Non-pigmented ciliary epithelial cell (primary cell): ENCODE measurements at places on chromosomes 2 and 18.

DNA sequence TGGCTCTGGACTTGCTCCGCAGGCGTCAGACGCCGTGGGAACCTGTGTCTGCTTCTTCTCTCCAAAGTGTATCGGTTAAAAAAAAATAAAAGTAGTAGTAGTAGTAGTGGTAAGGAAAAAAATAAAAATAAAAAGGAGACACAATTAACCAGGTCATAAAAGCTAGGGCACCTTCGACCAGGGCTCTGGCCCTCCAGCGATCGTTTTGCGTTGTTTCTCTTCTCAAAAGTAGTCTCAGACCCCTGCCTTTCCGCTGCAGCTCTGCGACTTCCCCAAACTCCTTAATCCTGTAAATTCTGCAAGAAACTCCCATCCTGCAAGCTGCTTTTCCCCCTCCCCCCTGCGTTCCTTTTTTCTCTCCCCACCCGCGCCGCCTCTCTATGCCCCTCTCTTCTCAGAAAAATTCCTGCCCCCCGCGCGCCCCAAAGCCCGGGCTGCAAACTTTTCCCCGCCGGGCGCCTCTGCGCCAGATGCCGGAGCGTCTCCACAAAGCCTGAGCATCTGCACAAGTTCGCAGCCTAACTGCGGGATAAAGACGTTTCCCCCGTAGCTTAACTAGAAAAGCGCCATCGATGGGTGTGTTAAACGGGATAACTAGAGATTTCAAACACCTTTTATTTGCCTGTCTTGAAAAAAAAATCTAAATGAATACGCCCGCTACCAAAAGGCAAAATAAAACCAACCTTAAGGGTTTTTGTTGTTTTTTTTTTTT, 1.8 kb upstream of the SALL3 start:
- DNase-seq: no peak

DNA sequence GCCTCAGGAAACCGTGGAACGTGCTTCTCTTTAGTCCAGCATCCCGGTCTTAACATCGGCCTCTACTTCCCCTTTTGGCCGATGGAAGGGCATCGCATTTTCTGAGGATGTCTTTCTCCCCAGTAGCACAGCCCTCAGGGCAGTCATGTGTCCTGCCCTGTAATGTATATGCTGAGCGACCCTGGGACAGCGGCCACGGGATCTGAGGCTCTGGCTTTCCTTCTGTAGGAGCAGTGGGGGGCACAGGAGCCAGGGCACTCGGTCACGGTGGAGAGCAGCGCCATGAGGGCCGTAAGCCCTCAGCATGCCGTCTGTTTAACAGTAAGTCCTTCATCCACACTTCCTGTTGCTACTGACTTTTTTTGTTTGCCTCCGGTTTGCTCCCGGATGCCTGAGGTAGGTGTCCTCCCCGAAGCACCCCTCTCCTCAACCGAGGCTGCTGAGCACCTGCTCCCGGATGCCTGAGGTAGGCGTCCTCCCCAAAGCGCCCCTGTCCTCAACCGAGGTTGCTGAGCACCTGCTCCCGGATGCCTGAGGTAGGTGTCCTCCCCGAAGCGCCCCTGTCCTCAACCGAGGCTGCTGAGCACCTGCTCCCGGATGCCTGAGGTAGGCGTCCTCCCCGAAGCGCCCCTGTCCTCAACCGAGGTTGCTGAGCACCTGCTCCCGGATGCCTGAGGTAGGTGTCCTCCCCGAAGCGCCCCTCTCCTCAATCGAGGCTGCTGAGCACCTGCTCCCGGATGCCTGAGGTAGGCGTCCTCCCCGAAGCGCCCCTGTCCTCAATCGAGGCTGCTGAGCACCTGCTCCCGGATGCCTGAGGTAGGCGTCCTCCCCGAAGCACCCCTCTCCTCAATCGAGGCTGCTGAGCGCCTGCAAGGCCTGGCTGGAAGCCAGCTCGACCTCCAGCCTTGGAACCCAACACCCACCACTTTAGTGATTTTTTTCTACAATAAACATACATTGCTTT, 169.3 kb downstream of the HDAC4 start:
- no peak for DNase-seq

GRCh38 chr2:226420646-226421045, 379.0 kb downstream of the IRS1 start:
- no peak for DNase-seq

GRCh38 chr18:41996020-41996419, 41.0 kb downstream of the PIK3C3 start:
- no peak for DNase-seq

GRCh38 chr2:234841321-234842015, 110.3 kb upstream of the SH3BP4 start:
- no peak for DNase-seq

GRCh38 chr2:76501641-76502040, 790.9 kb upstream of the GCFC2 start:
- no peak for DNase-seq

DNA sequence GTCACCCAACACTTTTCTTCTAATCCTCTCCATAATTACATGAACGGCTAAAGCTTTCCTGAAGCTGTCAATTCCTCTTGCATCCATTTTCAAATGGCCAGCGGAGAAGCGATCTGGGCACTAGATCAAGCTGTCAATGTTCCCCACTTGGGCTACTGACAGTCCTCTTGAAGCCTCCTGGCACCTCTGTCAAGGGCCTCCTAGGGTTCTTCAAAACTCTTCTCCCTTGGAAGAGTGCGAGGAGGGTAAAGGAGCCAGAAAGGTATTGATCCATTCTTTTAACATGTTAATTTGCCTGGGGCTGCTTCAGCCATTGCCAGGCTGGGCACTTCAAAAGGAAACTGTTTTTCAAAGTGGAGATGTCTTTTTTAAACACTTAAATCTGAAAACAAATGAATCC, 19.8 kb downstream of the EPHA4 start:
- no peak for DNase-seq

DNA sequence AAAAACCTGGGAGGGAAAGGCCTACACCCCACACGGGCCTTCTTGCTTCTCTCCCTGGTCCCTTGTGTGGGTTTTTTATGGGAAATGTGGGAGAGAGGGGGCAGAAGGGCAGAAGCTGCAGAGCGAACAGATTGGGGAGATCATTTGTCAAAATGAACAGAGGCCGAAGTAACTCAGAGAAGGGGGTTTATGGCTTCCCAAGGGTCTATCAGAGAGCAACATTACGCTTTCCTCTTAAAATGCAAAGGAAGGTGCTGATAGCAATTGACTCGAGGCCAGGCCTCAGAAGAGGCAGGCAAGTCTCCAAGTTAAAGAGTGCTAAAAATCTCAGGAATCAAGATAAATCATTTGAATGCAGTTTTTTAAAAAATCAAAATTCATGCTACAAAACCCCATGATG, 101.5 kb downstream of the SGPP2 start:
- no peak for DNase-seq

- DNase-seq: no peak
These were observed 232.4 kb downstream of the INSIG2 start for GRCh38 chr2:118320658-118321057.

GRCh38 chr2:23637011-23637778, 252.2 kb downstream of the KLHL29 start:
- peak; percentile 32 for DNase-seq

DNA sequence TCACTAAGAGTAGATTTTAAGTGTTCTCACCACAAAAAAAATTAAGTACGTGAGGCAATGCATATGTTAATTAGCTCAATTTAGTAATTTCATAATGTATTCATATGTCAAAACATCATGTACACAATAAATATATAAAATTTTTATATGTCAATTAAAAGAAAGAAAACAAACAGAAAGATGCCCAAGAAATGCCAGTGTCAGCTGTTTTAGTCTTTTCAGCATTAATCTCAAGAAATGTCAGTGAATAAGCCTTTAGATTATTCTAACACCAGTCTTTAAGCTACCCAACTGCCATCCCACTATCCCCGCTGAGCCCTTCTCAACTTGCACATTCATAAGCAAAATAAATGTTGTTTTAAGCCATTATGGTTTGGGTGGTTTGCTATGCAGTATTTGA, 76.5 kb downstream of the C1D start:
- no peak for DNase-seq

- DNase-seq: peak; percentile 50
These were observed 89.1 kb upstream of the LHCGR start for GRCh38 chr2:48844417-48845155.

DNA sequence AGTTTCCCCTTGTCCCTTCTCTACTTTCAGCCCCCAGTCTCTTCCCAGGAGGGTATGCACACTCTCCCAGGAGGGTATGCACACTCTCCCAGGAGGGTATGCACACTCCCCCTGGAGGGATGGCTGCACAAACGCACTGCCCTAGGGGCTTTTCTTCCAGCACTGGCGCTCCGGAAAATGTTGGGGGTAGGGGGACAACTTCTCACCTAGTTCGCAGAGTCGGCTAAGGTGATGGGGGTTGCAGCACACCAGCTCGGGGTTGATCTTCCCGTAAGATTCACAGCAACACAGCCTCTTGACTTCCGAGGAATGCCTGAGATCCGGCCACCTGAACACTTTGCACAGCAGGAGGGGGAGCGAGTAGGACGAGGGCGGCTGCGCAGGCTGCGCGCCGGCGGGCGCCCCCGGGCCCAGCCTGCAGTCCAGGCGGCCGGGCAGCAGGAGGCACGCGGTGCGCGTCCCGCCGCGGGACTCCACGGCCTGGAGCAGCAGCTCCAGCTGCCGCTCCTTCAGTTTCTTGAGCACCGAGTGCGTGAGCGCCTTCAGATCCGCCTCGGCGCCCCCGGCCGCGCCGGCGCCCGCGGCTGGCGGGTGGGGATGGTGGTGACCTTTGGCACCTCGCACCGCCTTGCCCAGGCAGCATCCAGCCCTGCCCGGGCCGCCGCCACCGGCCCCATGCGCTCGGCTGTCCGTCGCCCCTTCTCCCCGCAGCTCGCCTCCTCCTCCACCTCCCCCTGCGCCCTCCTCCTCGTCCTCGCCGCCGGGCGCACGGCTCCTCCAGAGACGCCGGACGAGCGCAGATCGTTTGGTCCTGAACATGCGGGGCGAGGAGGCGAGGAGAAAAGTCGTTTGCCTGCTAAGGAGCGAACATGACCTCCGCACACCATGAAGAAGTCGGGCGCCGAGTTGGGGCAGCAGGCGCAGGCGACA, 894 bp downstream of the SMAD7 start:
- no peak for DNase-seq

DNA sequence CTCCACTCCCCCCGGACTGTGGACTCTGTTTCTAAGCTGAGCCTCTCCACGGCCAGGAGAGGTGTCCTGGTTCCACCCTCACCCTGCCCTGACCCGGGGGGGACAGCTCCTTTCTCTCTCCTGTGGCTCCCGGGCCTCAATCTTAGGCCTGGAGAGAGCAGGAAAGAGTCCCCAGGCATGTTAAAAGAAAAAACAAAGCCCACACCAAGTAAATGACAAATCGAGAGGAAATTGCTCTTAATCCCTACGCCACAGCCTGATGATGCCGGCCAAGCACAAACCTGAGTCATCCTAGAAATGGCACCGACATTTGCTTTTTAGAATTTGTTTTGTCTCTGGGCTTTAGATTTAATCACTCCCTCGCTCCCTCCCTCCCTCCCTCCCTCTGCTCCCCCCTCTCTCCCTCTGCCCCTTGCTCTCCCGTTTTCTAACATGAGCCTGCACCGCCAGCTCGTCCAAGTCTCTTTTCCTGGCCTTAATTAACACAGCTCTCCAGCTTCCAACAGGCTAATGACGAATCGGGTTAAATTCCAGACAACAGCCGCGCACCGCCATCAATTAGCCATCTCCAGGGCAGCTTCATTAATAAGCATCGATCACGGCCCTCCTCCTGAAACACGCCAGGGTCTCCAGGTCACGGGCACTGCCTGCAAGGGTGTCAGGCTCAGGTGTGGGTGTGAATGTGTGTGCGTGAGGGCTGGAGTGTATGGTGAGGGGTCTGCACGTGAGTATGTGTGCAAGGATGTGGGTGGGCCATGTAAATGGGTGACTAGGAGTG, 230.8 kb downstream of the CELF4 start:
- peak; percentile 24 for DNase-seq

DNA sequence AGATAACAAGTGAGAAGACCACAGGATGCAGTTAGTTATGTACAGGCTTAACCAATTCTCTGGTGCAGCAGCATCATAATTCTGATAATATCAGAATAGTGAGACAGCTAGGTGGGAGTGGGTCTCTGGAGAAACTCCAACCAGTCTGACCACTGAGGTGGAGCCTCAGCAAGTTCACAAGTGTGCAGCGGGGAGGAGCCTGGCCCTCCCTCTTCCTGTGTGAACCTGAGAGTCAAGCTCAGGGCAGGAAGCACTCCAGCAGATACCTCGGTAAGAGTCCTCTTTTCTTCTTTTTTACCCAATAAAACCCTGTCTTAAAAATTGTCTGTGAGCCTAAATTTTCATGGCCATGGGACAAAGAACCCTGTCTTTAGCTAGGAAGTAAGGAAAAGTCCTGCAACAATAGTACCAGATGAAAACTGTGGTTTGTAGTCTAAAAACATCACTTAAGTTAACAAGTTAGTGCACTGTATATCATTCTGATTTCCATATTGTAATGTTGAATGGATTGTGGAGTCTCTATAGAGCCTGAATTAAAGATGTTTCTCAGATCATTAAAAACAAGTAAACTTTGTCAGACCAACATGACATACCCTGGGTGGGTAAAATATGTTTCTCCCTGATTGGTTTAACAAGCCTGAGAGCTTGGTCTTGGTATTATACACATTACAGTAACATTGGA, 370.8 kb downstream of the TMEM182 start:
- no peak for DNase-seq

GRCh38 chr2:241268716-241269445, 46.6 kb downstream of the HDLBP start:
- no peak for DNase-seq

GRCh38 chr2:226904592-226904991, 68.7 kb downstream of the RHBDD1 start:
- DNase-seq: no peak

- no peak for DNase-seq
These were observed 13.7 kb upstream of the SAP130 start for GRCh38 chr2:128041561-128041960.
